ENCODE measurements at places on chromosomes 12 and 14.

DNA sequence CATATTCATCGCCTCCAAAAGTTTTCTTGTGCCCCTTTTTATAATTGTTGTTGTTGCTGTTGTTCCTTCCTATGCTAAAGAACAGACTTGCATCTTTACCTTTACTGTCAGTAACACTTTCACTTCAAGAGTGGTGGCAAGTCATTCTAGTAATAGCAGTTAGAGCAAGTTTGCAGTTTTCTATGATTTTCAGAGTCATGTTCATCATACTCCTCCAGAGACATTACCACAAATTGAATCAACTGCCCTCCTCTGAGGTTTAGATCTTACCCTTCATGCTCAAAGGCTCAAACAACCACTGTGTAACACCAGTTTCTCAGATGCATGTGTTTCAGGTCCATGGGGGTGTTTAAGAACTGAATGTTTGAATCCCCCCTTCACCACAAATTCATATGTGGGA is 763.4 kb downstream of the LRFN5 start:
- no peak for DNase-seq

- DNase-seq, result no peak
These were observed 322 bp downstream of the SLC39A9 start for GRCh38 chr14:69398818-69399210.

- DNase-seq, result no peak
These were observed 25.5 kb upstream of the NAA30 start for GRCh38 chr14:57364659-57365450.

DNA sequence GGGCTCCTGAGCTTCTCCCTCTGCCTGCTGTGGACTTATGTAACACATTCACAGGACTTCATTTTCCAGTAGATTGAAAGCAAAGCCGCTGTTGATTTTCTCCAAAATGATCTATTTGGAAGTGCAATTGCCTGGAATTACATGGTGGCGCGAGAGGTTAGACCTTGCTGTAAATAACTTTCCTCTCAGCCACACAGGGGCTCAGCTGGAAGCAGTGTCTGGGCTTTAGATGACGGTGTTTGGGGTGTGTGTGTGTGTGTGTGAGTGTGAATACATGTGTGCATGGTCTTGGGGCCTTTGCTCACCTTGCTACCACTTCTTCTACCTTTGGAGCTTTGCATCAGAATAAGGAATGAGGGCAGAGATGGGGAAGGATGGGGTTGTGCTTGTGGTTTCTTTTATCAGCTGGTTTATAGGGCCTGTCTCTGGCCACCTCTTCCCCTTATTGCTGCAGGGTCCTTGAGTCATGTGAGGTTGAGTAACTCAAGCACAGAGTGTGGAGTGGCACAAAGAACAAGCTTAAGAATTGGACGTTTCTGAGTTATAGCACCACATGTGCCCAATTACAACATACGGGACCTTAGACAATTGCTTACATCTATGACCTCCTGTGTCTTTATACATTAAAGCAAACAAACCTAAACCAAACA is 280.6 kb downstream of the NRXN3 start:
- DNase-seq, result no peak

DNA sequence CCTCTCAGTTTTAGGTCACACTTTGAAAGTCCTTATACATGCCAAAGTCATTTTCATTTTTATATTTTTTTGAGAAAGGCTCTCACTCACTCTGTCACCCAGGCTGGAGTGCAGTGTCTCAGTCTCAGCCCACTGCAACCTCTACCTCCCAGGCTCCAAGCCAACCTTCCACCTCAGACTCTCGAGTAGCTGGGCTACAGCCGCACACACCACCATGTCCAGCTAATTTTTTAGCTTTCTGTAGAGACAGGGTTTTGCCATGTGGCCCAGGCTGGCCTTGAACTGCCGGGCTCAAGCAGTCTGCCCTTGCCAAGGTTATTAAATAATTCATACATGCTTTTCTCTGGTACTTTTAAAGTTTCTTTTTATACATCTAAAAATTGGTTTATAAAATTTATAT is 166.0 kb downstream of the ERC1 start:
- no peak for DNase-seq

DNA sequence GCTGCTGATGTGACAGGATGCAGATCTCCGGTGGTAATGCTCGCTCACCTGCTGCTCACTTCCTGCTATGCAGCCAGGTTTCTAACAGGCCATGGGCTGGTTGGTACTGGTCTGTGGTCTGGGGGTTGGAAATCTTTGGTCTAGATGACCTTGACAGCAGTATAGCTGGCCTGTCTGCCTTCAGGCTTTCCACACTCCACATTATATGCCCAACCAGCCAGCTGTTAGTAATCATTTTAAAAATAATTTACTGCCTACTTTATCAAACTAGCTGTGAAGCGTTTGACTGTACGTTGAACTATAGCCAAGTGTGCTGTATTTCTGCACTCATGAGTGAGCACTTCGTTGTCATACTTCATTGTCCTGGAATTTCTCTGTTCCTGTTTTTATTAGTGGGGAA is 424.0 kb upstream of the GARIN6 start:
- DNase-seq, result no peak

GRCh38 chr12:20722142-20722541 is 27.0 kb downstream of the SLCO1C1 start:
- DNase-seq, result no peak

DNA sequence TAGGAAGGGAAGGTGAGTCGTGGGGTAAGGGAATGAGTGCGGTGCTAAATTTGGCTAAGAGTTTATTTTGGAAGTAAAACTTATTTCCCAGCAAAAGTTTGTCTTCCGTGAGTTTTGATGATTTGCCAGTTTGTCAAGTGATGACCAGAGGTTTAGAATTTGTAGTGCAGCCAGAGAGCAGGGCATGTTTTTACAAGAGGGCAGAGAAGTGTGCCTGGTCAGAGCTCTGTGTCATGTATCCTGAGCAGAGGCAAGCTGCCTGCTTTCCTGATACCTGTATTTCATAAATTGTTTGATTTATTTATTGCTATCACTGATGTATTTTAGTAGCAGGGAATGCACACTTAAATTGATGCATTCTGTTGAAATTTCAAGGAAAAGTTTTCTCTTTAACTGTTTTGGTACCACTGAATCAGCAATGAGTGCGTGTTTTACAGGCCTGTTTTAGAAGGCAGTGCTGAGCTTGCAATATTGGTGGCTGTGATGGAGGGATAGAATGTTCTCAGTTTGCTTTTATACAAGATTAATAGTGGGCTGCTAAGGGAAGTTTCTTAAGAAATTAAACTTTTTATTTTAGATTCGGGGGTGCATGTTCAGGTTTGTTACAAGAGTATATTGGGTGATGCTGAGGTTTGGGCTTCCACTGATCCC is 19.7 kb upstream of the RD3L start:
- DNase-seq, result no peak

- no peak for DNase-seq
These were observed 161.1 kb downstream of the PPFIA2 start for GRCh38 chr12:81597928-81598604.

DNA sequence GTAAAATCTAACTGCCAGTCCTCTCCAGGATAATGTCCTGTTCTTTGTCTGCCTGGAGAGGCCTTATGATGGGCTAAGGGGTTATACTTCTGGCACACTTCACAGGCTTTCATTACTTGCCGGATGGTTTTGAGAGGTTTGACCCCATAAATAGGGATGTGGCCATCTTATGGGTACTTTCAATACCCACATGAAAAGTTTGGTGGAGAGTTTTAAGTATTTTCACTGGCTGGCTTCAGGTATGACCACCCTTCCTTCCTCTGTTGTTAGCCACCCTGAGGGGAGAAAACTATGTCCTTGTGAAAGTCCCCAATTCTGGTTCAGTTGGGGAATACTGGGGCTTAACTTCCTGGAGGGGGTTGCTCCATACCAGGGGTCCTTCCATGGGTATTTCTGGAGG is 54.8 kb downstream of the ASCL4 start:
- DNase-seq, result no peak

Measured in GDM1 (cell line).